ENCODE measurements at places on chromosomes 12 and 14.

GRCh38 chr12:54439521-54440255 is 20.6 kb upstream of the ITGA5 start:
- no peak for DNase-seq

GRCh38 chr12:65830305-65830704 is 6.0 kb downstream of the HMGA2 start:
- no peak for DNase-seq

DNA sequence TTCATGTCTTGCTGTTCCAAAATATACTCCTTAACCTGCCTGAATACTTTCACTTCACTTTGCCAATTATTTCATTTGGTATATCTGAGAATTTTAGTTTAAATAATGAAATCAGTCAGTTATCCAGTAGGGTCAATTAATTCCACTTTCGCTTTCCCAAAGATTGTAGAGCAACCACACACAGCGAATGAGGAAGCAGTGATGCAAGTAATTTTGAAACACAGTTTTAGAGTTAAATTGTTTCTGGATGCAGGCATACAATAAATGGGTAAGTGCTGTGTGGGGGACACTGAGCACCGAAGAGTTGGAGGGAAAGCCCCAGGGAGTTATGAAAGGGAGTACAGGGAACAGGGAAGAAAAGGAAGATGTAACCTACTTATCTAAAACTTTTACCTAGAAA is 62.8 kb downstream of the TSHR start:
- no peak for DNase-seq

GRCh38 chr14:41597647-41598046 is 9.0 kb upstream of the LRFN5 start:
- DNase-seq = no peak

DNA sequence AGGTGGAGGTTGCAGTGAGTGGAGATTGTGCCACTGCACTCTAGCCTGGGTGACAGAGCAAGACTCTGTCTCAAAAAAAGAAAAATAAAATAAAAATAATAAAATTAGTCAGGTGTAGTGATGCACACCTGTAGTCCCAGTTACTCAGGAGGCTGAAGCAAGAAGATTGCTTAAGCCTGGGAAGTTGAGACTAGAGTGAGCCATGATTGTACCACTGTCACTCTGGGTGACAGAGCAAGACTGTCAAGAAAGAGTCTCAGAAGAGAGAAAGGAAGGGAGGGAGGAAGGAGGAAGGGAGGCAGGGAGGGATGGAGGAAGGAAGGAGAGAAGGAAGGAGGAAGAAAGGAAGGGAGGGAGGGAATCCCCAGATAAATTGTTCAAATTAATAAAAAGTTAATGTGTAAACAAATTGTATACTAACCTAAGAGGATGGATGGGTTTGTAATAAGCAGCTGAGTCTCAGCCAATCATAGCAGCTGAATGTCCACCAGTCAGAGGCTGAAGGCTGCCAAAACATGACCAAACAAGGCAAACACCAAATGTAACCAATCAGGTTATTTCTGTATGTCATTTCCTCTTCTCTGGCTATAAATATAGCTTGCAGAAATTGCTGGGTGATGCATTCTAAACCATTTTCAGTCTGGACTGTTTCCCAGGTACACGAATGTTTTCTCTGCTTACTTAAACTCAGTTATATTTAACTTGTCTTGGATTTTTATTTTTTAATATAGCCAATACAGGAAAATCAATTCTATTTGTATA is 6.1 kb upstream of the CDCA4 start:
- DNase-seq = no peak

DNA sequence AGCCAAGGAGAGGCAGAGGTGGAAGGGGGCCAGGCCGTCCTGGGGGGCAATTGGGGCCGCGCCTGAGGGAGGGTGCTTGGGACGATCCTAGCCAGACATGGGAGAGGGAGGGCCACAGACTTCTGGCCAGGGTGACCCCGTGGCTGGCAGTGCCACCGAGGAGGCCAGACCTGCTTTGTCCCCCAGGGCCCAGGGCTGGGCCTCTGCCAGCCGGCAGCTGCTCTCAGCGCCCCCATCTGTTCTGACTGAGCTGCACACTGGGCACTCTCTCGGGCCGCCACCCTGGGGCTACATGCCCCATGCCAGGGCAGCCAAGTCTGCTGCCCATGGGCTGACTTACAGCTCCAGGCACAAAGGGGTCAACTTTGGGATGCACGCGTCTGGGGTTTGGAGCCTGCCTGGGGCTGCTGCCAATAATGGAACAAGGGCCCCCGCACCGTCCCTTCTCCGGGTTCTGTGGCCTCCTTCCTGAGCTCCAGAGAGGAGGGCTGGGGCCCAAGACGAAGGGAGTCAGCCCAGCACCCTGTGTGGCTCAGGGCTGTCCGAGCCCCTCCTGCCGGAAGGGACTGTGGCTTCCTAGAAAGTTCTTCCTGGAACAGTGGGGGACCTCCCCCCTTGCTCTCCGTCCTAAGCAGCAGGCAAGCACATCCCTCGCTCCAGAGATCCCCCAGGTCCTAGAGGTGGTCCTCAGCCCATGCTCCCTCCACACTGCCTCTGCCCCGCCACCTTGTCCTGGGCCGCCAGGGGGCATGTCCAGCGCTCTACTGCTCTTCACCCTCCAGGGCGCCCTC is 1.1 kb downstream of the ADSS1 start:
- DNase-seq = peak; percentile 58
